Left renal pelvis (tissue), 4 donors: ENCODE measurements at places on chromosomes 1 and 21.

GRCh38 chr1:235067396-235068157 lies 61.1 kb downstream of the TOMM20 start:
- no peak for DNase-seq

DNA sequence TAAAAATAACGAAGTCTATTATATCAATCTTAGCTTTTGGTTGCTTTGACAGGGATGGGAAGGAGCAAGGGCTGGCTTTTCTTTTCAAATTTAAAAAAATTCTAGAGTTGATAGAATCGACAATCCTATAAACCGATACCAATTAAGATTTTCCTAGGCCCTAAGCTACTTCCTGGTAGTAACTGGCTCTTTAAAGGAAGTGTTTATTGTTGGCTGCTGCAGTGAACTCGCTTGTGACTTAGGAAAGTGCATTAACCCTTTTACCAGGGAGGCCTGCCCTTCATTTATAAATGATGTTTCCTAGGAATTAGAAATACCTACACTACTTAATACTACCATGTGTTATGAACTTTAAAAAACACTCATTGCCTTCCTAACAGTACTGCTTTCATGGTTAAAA lies 33.2 kb downstream of the ATP5PF start:
- DNase-seq: no peak

- DNase-seq: no peak
Measured at GRCh38 chr1:115348636-115349035, 10.6 kb upstream of the NGF start.

- DNase-seq: no peak
Measured at GRCh38 chr21:28703861-28704260, 288.8 kb downstream of the LTN1 start.

- no peak for DNase-seq
Measured at GRCh38 chr1:231731268-231731667, 104.7 kb downstream of the DISC1 start.

DNA sequence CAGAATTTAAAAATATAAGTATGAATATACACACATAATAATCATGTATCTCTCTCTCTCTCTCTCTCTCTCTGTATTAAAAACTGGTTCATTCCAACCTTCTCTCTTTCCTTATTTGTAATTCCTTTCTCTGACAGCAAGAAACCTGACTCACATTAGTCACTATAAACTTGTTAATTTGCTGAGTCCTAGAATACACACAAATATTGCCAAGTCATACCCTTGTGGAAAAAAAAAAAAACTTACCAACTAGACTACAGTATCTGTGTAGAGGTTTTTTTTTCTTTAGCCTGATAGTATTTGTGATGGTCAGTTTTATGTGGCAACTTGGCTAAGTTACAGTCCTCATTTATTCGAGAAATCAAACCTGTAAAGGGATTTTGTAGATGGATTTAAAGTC lies 26.3 kb upstream of the NHLH2 start:
- no peak for DNase-seq

GRCh38 chr1:170397061-170397460 lies 134.9 kb upstream of the GORAB start:
- DNase-seq: no peak

- DNase-seq: no peak
Measured at GRCh38 chr1:239944666-239945065, 147.0 kb upstream of the FMN2 start.

- DNase-seq: no peak
Measured at GRCh38 chr1:85078903-85079302, 30.6 kb upstream of the MCOLN3 start.

DNA sequence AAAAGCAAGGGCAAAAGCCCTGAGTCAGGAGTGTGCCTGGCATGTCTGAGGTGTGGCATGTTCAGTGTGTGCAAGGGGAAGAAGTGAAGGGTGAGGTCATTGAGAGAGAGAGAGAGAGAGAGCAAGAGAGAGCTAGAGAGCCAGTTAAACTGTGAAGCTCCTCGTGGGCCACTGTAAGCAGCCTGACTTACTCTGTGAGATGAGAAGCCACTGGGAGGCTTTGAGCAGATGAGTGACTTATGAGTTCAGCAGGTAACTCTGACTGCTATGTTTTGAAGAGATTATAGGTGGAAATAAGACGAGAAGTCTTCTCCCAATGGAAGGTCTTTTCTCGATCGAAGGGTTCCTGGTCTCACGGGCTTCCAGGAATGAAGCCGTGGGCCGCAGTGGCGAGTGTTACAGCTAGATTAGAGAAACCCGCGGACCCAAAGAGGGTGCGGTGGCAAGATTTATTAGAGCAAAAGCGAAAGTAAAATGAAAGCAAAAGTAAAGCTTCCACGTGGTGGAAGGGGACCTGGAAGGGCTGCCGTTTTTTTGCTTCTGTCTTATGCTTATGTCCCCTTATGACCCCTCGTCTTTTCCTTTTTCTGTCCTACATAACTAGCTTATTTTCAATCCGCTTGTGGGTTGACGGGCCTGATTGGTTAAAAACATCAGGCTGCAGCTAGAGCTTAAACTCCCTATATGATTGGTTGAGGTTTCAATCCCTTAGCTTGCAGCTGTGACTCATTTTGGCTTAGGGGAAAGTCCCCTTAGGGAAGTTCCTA lies 323.1 kb upstream of the FAM78B start:
- DNase-seq: no peak

DNA sequence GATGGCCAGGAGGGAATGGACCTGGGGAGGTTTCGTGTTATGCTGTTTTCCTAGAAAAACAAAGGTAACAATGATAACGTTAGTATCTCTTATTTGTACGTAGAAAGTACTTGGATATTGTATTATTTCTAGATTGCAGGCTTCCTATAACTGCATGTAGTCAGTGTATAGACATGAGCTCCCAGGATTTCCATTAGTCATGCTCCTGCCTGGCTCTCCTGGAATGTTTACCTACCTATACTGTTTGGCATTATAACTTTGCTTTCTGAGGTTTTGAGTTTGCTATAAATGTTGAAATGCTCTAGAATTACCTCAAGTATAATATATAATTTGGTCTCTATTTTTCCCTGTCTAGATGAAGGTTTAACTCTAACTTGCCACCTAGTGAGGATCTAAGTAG lies 66.1 kb downstream of the TTC3 start:
- DNase-seq: no peak

GRCh38 chr1:247347477-247348222 lies 16.0 kb upstream of the ZNF496 start:
- DNase-seq: no peak

DNA sequence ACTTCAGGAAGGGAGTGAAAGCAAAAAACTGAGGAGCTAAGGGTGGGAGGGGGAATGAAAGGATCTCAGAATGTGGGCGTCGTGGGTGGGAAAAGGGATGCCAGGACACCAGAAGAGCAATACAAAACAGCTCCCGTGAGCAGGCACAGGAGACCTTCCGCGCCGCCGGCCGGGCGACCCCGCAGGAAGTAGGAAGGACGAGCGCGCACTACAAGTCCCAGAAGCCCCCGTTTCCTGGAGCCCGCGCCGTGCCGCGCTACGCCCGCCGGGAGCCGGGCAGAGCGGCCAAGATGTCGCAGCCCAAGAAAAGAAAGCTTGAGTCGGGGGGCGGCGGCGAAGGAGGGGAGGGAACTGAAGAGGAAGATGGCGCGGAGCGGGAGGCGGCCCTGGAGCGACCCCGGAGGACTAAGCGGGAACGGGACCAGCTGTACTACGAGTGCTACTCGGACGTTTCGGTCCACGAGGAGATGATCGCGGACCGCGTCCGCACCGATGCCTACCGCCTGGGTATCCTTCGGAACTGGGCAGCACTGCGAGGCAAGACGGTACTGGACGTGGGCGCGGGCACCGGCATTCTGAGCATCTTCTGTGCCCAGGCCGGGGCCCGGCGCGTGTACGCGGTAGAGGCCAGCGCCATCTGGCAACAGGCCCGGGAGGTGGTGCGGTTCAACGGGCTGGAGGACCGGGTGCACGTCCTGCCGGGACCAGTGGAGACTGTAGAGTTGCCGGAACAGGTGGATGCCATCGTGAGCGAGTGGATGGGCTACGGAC lies at the start of gene PRMT6:
TSS of gene PRMT6 (plus strand) at position 249 of the 771 bp plus-strand sequence. CDS start at position 291, 42 bp downstream.
- DNase-seq: peak; percentile 82

GRCh38 chr1:24111996-24112779 lies at the start of gene MYOM3:
MYOM3 (minus strand) TSS chr1:24112135; CDS start chr1:24108636, 3,499 bp downstream.
- no peak for DNase-seq

DNA sequence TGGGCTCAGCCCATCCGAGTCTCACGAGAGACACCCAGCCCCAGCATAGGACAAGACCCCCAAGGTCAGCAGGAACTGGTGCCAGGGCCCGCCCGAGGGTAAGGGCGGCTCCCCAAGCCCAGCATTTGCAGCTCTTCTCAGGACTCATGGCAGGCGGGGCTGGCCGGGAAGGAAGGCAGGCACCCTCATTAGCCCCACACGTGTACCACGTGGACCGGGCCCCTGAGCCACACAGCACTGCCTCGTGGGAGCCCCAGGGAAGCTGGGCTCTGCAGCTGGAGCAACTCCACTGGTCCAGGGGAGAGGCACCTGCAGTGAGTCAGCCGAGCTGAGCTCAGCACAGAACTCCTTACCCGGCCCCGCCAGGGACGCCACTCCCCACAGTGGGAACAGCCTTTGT lies 97.7 kb upstream of the IFFO2 start:
- DNase-seq: no peak

DNA sequence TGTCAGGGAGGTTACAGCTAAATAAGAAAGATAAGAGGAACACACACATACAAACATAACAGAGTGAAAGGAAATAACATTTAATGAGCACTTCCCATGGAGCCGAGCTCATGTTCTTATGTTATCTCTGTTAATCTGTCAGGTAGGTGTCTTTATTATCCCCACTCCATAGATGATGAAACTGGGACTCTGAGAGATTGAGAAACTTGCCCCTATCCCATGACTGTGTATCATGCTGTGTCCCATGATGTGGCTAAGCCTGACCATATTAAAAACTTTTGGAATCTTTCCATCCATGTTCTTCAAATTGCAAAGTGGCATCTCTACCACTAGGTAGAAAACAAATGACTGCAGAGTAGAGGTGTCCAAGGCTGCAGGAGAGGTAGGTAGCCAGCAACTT lies 285.2 kb upstream of the SGIP1 start:
- DNase-seq: no peak
